ENCODE measurements at places on chromosomes 2 and 18.

- DNase-seq, result no peak
Observed at GRCh38 chr18:26511339-26512071, 36.8 kb downstream of the KCTD1 start.

DNA sequence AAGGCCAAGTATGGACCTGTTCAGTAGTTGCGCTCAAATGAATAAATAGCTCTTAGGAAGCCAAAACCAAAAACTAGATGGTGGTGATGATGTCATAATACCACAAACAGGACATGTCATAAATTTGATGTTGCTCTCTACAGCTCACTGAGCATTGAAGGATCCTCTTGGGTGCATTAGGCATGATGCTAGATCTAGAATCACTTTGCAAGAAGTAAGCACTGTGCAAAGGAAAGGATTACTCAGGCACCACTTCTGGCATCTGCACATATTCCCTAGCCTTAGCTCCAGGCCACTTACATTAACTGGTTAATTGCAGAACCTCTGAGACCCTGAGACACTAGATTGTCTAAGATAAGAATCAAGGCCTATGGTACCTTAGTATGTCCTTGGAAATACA, 58.0 kb downstream of the LRRTM1 start:
- DNase-seq, result no peak

DNA sequence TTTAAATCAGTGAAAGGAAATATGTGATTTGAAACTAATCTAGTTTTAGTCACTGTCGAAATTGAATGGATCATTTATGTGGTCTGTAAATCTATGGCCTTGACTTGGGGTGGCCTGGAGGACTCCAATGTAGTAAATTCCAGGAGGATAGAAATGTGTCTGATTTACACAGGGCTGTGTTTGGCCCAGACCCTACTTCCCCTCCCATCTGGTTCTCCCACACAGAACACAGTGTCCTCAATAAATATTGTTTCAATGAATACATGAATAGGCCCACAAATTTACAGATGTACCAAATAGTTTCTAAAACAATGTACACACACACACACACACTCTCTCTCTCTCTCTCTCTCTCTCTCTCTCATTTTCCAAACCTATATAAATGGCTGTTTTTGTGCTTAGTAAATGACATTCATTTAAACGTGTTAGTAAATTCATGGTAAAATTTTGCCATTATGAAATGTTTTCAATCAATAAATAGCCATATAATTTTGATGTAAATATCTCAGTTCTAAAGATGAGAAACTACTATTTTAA, 1.9 kb downstream of the CCDC68 start:
- peak; percentile 73 for DNase-seq

DNA sequence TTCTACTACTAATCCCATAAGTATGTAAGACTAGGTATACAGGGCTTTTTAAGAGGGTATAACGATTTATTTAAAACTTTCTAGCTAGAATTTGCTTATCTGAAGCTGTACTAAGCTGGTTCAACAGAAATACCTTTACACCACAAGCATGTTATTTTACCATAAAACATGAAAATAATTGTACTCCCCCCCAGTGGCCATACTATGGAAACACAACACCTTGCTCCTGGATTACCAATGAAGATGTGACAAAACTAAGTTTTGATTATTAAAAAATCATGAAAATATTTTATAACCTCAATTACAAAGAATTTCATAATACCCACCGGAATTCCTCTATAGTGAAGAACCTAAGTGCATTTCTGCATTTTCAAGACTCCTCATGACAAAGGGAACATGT, 27.3 kb downstream of the LPIN2 start:
- DNase-seq, result peak; percentile 80

GRCh38 chr18:31666055-31666454, 18.3 kb downstream of the B4GALT6 start:
- no peak for DNase-seq

GRCh38 chr2:187869195-187869594, 315.0 kb upstream of the TFPI start:
- no peak for DNase-seq

GRCh38 chr2:110875384-110875725, 143.0 kb downstream of the ACOXL start:
- DNase-seq, result no peak

- no peak for DNase-seq
Observed at GRCh38 chr2:168589236-168590211, 133.5 kb downstream of the CERS6 start.

DNA sequence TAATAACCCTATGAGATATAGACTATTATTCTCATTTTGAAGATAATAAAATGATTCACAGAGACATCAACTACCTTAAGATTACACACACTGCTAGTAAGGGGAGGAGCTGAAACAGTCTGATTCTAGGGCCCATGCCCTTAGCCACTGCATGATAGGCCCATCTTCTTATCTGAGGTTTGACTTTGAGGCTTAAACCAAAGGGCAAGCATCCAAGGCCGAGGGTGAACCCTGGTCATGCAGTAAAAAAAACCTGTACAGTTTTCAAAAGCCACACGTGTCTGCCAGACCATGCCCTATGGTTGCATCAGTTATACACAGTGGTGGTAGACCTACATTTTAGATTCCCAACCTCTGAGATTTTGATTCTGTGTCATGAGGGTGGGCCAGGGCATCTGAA, 44.8 kb downstream of the POLE4 start:
- peak; percentile 88 for DNase-seq

DNA sequence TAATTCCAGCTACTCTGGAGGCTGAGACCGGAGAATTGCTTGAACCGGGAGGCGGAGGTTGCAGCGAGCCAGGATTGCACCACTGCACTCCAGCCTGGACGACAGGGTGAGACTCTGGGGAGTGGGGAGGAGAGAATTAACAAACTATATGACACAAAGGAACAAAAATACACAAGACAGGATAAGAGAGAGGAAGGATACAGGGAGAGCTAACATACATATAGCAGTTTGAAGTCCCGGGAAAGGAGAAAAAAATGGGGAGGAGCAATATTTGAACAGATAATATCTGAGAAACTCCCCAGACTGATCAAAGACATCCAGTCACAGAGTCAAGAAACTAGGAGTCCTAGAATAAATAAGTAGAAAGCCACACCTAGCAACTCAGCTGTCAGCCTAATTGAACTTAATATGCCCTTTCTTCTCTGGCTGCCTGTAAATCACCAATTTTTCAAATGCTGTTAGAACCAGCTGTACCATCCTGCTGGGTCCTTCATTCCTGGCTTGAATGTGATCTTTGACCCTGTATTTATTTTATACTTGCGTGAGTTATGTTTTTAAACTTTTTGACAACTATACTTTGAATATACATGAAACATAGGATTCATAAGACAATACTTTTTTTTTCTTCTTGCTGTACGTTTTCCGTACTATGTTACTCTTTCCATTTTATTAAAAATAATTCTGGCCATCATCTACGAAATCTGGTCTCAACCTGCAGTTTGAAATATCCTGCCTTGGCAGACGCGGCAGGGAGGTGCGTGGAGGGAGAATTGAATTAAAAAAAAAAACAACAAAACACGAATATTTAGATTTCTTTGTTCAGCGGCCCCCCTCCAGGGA, 876 bp upstream of the CYP27A1 start:
- DNase-seq, result no peak

- peak; percentile 63 for DNase-seq
Observed at GRCh38 chr2:38095996-38096861, 20.3 kb upstream of the CYP1B1 start.

DNA sequence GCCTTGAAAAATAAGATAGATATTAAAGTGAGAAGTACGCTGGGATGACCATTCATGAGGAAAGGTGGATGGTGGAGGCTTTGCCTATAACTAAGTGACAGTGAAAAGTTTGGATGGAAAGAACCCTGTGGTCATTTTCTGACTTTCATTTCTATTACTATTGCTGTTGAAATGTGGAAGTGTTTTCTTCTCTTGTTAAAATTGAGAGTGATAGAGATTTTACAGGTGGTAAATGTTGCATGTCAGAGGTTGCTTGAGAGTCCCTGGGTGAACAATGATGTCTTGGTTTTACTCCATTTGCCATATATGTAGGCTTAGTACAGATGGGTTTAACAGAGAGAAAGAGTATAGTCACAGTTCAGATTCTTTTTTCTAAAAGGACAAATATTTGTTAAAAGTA, 18.4 kb downstream of the NCOA1 start:
- DNase-seq, result no peak

DNA sequence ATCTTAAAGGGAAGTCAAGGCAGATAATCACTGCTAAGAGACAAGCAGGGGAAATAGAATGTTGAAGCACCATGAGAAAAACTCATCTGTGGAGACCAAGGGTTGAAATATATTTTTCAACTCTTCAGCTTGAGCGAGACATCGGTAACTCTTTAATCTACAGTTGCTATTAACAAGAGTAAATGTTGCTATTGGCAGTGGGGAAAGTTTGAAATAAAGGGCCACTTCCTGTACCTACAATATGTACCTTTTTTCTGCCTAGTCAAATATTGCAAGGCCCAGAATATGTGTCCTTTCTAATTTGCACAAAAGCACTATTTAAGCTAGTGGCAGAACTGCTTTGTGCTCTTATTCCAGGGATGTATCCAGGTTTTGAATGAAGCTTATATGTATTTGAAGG, 65.8 kb downstream of the EFEMP1 start:
- DNase-seq, result no peak
